Muscle of leg (tissue), 16 donors: ENCODE measurements at places on chromosomes 6 and 20. TPM values are rescaled to one million over a fixed set of nuclear protein-coding genes. Genes with fewer than 3 reads are reported as not detected.

The MUC22 gene
- total RNA-seq: not detected

The CUTA gene
- 103 TPM for total RNA-seq

The ARMC2 gene
- 3.6 TPM for total RNA-seq

The KIAA1755 gene
- 8.7 TPM for total RNA-seq

The PGC gene
- not detected for total RNA-seq

The XKR7 gene
- total RNA-seq: 0.04 TPM

The KCNB1 gene
- total RNA-seq: 2.7 TPM

The GPLD1 gene
- 2.7 TPM for total RNA-seq

GRCh38 chr6:139925894-139926641 is 551.6 kb upstream of the CITED2 start:
- peaks cover 8% of the 10 kb centered on the region for H3K4me1 ChIP-seq
- peak overlapping the region; percentile 37 for H3K27ac ChIP-seq
- H3K27me3 ChIP-seq: no peaks in the 10 kb centered on the region

- peaks cover 8% of the 10 kb centered on the region for H3K4me1 ChIP-seq
- peaks cover 36% of the 10 kb centered on the region for H3K27me3 ChIP-seq
- H3K4me3 ChIP-seq: peak overlapping the region; percentile 62
- no peak overlapping the region for H3K27ac ChIP-seq
Observed at GRCh38 chr6:10837009-10837621, 1.2 kb downstream of the MAK start.

- DNase-seq: no peak
- peaks cover 4% of the 10 kb centered on the region for H3K27me3 ChIP-seq
Observed at GRCh38 chr6:34005901-34006531, 139.9 kb downstream of the GRM4 start.

DNA sequence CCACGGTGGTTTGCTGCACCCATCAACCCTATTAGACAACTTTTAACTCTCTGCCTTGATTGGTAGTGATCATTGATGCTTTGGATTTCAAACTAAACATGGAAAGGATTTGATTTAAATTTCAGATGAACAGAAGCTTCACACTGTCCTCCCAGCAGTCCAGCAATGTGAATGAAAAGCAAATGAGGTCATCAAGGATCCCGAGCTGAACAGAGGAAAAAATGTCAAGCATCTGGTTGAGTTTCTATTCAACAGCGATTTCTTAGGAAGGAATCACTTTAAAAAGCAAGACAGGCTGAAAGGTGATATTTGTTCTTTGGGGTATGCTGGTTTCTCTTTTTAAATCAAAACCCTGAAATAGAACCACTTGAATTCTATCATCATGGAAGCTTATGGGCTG is 10.6 kb upstream of the SAMD3 start:
- H3K36me3 ChIP-seq: no peaks in the 10 kb centered on the region
- no peak overlapping the region for H3K27ac ChIP-seq
- H3K4me1 ChIP-seq: no peaks in the 10 kb centered on the region
- no peak overlapping the region for H3K4me3 ChIP-seq
- H3K27me3 ChIP-seq: no peaks in the 10 kb centered on the region

DNA sequence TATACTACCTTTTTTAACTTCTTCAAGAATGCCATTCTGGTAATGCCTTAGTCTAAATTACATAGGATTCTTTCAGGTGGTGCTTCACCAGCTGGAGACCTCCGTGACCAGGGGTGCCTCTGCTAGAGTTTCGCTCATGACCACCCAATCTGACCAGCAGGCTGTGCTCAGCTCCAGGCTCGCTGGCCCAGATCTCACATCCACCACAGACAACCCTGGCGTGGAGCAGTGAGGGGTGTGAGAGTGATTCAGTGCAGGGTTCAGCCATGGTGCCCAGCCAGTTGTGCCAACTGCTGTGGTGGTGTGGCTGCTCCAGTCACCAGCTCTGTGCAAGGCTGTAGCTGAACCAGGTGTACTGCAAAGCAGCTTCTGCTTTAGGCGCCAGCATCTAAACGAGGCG is 198.6 kb downstream of the MMUT start:
- H3K4me1 ChIP-seq: no peaks in the 10 kb centered on the region
- H3K27ac ChIP-seq: no peak overlapping the region
- H3K4me3 ChIP-seq: no peak overlapping the region
- DNase-seq: no peak

DNA sequence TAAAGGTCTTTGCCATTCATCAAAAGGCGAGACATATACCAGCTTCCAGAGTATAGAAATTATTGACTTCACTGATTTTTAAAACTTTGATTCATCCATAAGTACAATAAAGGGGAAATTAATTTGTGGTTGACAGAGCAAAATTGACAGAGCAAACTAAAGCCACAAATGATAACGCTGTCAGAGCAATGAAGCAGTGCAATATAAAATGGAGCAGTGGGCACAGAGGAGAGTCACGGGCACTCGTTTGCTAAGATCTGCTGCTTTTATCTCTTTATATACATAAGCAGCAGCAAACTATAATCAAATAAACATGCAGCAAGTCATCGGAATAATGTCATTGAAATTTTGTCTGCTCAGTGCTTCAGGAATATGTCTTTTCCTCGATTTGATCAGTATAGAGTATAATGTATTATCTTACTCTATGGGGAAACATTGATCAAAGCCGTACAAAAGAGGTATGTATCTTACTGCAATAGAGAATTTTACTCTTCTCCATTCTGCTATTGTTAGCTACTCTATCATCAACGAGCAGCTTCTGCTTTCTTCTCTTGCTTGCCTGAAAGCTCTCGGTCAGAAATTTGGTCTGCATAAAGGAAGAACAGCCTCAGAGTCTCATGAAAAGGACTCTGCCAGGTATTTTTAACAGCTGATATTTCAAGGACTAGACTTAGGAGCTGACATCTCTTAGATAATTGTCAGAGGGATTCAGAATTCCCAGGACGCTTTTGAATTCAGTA is 546.0 kb upstream of the ARID1B start:
- H3K36me3 ChIP-seq: no peaks in the 10 kb centered on the region
- H3K4me1 ChIP-seq: no peaks in the 10 kb centered on the region
- no peak overlapping the region for H3K4me3 ChIP-seq
- H3K27me3 ChIP-seq: no peaks in the 10 kb centered on the region
- H3K27ac ChIP-seq: no peak overlapping the region

DNA sequence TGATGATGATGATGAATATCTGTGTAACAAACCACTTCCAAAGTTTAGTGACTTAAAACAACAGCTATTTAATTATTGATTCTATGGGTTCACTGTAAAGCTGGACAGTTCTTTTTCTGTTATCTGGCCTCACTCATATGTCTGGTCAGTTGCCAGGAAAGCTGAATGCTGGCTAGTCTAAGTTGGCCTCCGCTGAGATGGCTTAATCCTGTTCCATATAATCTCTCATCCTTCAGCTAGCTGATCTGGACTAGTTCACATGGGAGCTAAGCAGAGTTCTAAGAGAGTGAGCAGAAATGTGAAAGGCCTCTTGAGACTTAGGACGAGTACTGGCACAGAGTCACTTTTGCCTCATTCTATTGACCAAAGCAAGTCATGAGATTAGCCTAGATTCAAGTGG is 334.7 kb upstream of the FLRT3 start:
- no peaks in the 10 kb centered on the region for H3K27me3 ChIP-seq
- no peaks in the 10 kb centered on the region for H3K4me1 ChIP-seq
- H3K4me3 ChIP-seq: no peak overlapping the region
- H3K27ac ChIP-seq: no peak overlapping the region
- peak; percentile 57 for DNase-seq
- H3K36me3 ChIP-seq: no peaks in the 10 kb centered on the region

DNA sequence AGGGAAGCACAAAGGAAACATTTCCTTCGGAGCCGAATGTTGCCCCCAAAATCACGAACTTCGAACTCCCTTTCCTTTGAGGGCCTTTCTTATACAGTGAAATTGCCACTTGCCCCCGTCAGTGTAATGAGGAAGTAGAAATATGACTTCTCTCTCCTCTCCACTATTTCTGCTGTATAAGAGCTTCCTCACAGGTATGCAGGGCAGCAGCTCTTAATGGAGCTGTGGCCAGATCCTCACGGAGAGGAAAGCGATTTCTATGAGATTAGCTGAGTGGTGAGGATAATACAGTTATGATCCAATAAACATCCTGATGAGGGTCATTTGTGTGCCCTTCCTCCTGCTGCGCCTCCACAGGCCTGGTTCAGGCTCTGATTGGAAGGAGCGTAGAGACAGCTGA is 10.8 kb upstream of the CPNE5 start:
- peaks cover 45% of the 10 kb centered on the region for H3K4me1 ChIP-seq
- no peaks in the 10 kb centered on the region for H3K27me3 ChIP-seq
- H3K4me3 ChIP-seq: no peak overlapping the region
- no peak overlapping the region for H3K27ac ChIP-seq
- H3K36me3 ChIP-seq: peaks cover 6% of the 10 kb centered on the region

- no peaks in the 10 kb centered on the region for H3K4me1 ChIP-seq
- no peak for DNase-seq
- H3K27me3 ChIP-seq: no peaks in the 10 kb centered on the region
- H3K36me3 ChIP-seq: peaks cover 36% of the 10 kb centered on the region
Observed at GRCh38 chr6:26375270-26375669, 7.6 kb upstream of the BTN2A2 start.

DNA sequence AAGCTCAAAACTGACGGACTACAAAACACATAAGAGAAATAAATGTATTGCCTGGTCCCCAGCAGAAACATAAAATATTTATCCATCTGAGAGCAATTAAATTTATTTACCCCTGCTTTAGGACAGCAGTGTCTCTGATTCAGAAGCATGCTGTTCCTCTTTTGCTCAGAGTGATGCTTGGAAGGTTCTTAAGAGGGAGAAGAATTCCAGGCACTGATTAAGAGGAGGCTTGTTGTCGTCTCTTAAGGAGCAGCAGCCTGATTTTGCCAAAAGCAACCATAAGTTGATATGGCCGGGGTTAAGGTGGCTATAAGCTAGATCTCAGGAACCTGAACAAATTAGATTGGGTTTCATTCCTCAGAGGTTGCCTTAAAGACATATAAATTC is 25.8 kb downstream of the CAP2 start:
- H3K36me3 ChIP-seq: no peaks in the 10 kb centered on the region
- no peak overlapping the region for H3K4me3 ChIP-seq
- H3K27me3 ChIP-seq: no peaks in the 10 kb centered on the region
- H3K27ac ChIP-seq: peak overlapping the region; percentile 88
- no peak for DNase-seq

DNA sequence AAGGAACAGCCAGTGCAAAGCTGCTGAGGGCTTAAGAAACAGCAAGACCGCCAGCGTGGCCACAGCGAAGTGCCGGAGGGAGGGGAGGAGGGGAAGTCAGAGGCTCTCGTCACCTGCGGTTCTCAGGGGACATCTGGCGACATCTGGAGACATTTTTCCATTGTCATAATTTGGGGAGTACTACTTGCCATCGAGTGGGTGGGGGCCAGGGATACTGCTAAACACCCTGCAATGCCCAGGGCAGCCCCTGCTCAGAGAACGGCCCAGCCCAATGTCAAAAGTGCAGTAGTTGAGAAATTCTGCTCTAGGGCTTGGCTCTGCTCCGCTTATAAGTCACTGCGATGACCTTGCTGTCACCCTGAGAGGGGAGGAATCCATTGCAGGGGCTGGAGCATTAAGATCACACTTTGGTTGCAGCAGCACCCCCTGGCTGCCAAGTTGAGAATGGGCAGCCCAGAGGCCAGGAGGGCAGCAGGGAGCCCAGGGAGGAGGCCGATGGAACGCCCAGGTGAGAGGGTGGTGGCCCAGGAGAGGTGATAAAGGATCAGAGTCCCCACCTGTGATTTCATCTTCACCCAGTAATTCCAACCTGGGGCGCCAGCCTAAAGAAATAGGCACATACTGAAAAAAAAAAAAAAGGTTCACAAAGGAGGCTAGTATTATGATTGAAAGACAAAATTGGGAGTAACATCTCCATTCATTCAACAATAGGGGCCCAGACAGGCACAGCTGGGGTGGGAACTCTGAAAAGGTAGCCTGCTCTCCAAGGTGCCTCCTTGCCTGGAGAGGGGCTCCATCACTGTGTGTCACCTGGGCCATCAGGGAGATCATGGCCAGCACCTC is 218.2 kb downstream of the BMP7 start:
- peaks cover 6% of the 10 kb centered on the region for H3K4me1 ChIP-seq
- H3K27me3 ChIP-seq: peaks cover 5% of the 10 kb centered on the region
- no peaks in the 10 kb centered on the region for H3K36me3 ChIP-seq
- no peak overlapping the region for H3K27ac ChIP-seq

- DNase-seq: peak; percentile 77
- no peaks in the 10 kb centered on the region for H3K27me3 ChIP-seq
- no peak overlapping the region for H3K27ac ChIP-seq
- no peak overlapping the region for H3K4me3 ChIP-seq
- peaks cover 8% of the 10 kb centered on the region for H3K4me1 ChIP-seq
Observed at GRCh38 chr6:157091856-157092460, 231.4 kb downstream of the TMEM242 start.

GRCh38 chr6:84876723-84877514 is 112.5 kb upstream of the TBX18 start:
- no peak overlapping the region for H3K27ac ChIP-seq
- H3K27me3 ChIP-seq: no peaks in the 10 kb centered on the region
- no peak overlapping the region for H3K4me3 ChIP-seq
- no peaks in the 10 kb centered on the region for H3K4me1 ChIP-seq

GRCh38 chr20:24767623-24768100 is 181.4 kb upstream of the CST7 start:
- no peaks in the 10 kb centered on the region for H3K36me3 ChIP-seq
- no peaks in the 10 kb centered on the region for H3K27me3 ChIP-seq
- peaks cover 25% of the 10 kb centered on the region for H3K4me1 ChIP-seq
- no peak overlapping the region for H3K4me3 ChIP-seq

- no peak for DNase-seq
- no peak overlapping the region for H3K4me3 ChIP-seq
- peaks cover 28% of the 10 kb centered on the region for H3K27me3 ChIP-seq
- H3K4me1 ChIP-seq: no peaks in the 10 kb centered on the region
Observed at GRCh38 chr6:157282284-157282683, 41.0 kb downstream of the TMEM242 start.

DNA sequence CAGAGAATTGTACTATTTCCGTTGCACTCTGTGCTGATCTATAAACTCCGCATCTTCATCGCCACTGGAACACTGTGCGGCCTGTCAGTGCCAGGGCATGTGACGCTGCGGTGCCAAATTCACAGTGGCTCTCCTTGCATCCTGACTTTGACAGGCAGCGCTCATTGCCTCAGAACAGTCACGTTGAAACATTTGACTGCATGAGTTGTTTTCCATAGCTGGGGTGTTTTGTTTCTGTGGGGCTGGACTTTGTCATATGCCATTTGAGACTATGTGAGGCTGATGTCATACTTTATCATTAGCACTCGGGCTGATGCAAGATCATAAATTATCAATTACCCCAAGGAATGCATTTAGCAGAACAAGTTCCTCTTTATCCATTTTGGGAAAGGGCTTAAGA is 32.7 kb downstream of the CFAP61 start:
- H3K27me3 ChIP-seq: peaks cover 2% of the 10 kb centered on the region
- H3K27ac ChIP-seq: peak overlapping the region; percentile 49
- DNase-seq: peak; percentile 78
- H3K4me3 ChIP-seq: no peak overlapping the region
